ENCODE measurements at places on chromosomes 7 and 10.

- DNase-seq = no peak
Observed at GRCh38 chr10:8531116-8531515, 476.6 kb downstream of the GATA3 start.

DNA sequence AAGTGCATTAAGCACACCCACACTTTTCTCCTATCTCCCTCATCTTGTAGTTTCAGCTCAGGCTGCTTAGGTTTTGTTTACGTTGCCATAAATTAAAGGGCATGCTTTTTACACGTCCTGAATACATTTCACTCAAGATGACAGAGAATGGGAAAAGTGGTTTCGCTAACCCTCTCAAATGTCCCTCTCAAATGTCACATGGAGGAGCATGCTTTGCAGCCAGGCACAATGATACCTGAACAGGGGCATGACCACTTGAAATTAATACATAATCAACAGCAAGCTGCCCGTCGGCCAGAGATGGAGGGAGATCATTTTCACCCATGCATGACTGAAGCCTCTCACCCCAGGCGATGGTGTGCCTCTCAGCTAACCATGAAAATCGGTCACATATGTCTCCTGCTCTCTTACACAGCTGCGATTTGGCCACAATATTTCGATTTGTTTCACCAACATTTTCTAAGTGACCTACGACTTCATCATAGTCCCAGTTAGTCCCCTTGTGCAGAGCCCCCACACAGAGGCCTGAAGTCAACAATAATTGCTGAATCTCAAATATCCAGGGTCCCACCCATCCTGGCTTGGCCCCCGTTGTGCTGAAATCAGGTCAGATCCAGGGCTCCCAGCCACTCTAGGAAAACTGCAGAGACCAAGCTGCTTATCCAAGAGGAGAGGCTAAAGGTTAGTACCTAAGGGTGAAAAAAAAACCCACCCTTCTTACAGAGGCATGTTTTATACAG is 373.9 kb upstream of the NFE2L3 start:
- DNase-seq = no peak

DNA sequence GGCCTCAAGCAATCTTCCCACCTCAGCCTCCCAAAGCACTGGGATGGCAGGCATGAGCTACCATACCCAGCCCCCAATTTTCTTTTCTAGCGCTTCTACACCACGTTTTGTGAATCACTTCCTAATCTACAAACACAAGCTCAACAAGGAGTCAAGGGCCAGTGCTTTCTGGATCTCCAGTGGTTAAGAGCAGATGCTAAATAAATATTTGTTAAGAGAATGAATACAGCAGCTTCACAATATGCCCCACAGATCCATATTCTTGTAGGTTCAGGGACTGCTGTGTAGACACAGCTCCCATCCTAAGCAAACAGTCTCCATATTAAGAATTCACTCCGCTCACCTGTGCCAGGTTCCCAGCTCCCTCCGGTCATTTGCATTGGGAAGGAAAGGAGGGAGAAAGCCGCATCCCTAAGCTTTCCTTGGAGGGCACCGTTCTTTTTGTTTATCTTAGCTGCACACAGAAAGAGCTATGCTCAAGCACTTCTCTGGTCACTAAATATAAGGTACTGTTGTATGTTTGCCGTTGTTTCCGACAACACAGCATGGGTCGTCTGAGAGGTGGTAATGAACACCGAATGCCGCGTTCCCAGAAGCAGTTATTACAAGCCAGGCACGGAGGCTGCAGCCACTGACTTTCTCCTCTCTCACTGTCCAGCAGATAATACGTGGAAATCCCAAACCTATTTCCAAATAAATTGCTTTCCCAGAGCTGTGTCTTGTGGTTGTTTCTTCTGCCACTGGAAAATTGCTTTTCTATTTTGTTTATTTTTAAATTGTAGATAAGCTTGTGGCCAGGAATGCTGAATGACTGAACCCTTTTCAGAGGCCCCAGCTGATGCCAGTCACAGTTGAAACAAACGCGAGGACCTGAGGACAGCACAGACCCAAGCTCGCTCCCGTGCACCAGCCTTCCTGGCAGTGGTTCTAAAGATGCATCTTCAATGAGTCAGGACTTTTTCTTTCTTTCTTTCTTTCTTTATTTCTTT is 217.1 kb downstream of the PRPF18 start:
- DNase-seq = peak; percentile 17

- no peak for DNase-seq
Observed at GRCh38 chr7:102261451-102261850, 25.2 kb upstream of the SH2B2 start.

- DNase-seq = peak; percentile 38
Observed at GRCh38 chr10:86413046-86413728, 46.6 kb upstream of the GRID1 start.

- no peak for DNase-seq
Observed at GRCh38 chr10:49144058-49144720, 10.4 kb upstream of the FAM170B start.

- peak; percentile 31 for DNase-seq
Observed at GRCh38 chr10:48209241-48209640, 65.3 kb downstream of the FRMPD2 start.

GRCh38 chr7:36289833-36290661 is 99.6 kb upstream of the ANLN start:
- no peak for DNase-seq

Data from ELR (cell line).